Brain microvascular endothelial cell (primary cell): ENCODE measurements at places on chromosomes 11 and 22.

- no peak for DNase-seq
Measured at GRCh38 chr11:63622323-63622722, 8.1 kb upstream of the PLAAT3 start.

- DNase-seq = no peak
Measured at GRCh38 chr11:19511413-19512183, 201.0 kb upstream of the NAV2 start.

- no peak for DNase-seq
Measured at GRCh38 chr22:27632451-27633295, 168.9 kb downstream of the MN1 start.

GRCh38 chr11:46697723-46698122 lies 2.7 kb downstream of the ARHGAP1 start:
- no peak for DNase-seq
